ENCODE measurements at places on chromosomes 4 and X.

DNA sequence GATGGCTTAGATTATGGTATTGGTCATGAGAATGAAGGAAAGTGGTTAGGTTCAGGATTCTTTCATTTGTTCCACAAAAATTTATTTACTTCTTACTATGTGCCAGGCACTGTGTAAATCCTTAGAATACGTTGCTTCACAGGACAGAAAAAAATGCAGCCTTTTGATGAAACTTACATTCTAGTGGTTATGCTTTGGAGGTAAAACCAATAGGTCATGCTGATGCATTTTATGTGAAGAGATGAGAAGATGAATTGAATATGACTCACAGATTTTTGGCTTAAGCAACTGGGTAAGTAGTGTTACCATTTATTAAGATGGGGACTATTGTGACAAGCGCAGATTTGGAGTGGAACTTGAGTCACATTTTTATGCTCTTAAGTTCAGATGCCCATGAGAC is 165.3 kb downstream of the GLRA2 start:
- DNase-seq, result no peak

DNA sequence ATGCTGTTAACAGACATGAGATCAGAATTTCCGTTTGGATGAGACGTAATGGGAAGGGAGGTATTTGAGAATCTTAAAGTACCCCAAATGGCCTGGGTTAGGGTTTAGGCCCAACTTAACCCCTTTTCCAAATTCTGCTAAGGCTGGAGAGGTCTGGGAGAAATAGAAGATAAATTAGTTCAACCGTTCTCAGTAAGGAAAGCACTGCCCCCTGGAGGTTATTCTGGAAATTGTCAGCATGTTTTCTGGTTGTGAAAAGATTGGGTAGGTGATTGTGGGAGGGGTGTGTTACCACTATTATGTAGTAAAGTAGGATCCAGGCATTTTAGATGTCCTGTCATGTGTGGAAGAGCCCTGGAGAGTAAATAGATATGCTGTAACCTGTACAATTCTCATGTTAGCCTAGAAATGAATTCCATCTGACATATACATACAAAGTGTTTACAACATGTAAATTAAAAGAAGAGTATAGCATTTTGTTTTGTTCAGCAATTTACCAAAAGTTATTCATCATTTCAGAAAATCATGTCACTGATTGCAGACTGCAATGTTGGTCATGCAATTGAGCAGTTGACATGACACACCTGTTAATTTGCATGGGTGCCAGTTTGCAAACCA is 26.8 kb upstream of the GRXCR1 start:
- DNase-seq, result peak; percentile 43

DNA sequence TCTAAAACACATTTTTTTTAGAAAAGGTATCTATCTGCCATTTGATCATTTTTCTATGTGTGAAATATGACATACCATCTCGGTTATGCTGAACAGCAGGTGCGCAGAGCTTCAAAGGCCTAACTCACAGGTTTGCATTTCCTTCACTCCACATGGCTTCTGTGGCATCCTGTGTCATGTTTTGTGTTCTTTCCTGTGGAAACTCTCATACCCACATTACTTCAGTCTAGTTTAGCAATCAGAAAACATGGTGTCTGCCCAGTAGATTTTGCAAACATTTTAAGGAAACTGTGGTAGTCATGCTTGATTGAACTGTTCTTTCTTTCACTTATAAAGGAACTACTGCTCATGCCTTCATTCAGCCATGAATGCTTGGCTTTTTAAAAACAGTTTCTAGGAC is 11.3 kb upstream of the ARAP2 start:
- DNase-seq, result no peak

GRCh38 chr4:61994036-61994435 is 793.9 kb downstream of the ADGRL3 start:
- no peak for DNase-seq

GRCh38 chr4:106868381-106869035 is 167.6 kb downstream of the DKK2 start:
- no peak for DNase-seq

- DNase-seq, result no peak
Observed at GRCh38 chrX:118548841-118549240, 53.2 kb downstream of the DOCK11 start.

- no peak for DNase-seq
Observed at GRCh38 chrX:15653961-15654360, 10.6 kb downstream of the CLTRN start.

DNA sequence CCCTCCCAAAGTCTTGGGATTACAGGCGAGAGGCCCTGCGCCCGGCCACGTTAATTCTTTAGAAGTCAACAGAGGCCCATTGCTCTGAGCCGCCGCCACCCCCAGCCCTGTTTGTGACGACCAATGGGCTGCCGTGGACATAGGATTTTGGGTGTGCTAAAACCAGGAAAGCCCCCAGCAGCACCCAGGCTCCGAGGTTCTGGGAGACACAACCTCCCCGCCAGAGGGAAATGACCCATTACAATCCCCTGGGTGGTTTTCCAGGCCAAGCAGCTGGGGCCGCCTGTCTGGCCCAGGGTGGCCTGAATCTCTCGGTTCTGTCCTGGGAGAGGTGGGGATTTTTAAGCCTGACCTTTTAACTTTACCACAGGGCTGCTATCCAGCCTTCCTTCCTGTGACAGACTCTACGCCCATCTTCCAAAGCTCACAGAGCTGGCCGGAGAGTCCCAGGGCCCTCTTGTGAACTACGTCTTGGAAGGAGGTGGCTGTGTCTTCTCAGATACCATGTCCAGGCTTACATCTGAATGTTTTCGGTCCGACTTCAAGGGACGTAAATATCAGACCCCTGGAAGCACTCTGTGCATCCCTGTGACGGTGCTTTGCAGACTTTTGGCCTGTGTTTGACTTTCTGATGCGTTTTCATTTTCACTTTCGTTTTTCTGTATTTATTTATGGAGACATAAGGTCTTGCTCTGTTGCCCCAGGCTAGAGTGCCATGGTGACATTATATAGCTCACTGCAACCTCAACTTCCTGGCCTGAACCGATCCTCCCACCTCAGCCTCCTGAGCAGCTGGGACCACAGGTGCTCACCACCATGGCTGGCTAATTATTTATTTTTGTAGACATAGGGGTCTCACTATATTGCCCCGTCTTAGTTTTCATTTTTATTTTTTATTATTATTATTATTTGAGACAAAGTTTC is 36.0 kb downstream of the P2RY8 start:
- no peak for DNase-seq

- DNase-seq, result no peak
Observed at GRCh38 chrX:41350976-41351569, 17.1 kb downstream of the DDX3X start.

GRCh38 chrX:136170139-136170800 is 22.9 kb downstream of the FHL1 start:
- no peak for DNase-seq

DNA sequence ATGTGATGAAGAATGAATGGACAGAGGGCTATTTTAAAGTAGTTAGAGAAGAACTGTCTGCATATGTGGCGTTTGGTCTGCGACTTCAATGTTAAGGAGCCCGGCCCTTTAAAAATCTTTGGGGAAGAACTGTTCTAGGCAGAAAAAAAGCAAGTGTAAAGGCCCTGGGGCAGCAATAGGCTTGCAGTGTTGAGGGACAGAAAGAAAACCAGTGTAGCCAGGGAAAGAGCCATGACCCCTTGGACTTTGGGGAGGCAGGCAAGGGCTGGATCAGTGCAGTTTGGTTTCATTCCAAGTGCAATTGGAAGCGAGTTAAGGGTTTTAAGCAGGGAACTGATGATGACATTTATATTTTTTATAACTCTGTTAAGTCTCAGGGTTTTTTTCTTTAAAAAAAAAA is 7.9 kb downstream of the GLA start:
- DNase-seq, result no peak

- no peak for DNase-seq
Observed at GRCh38 chr4:55955710-55956109, 7.0 kb downstream of the CEP135 start.

DNA sequence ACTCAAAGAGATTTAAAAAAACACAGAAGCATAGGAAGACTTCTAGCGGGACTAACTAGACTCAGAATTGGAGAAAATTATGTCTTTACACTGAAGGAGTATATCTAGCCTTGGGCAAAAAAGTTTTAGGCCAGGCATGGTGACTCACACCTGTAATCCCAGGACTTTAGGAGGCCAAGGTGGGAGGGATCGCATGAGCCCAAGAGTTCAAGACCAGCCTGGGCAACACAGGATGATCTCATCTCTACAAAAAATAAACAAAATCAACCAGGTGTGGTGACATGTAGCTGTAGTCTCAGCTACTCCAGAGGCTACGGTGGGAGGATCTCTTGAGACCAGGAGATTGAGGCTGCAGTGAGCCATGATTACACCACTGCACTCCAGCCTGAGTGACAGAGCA is 99.5 kb downstream of the NEUROG2 start:
- no peak for DNase-seq

DNA sequence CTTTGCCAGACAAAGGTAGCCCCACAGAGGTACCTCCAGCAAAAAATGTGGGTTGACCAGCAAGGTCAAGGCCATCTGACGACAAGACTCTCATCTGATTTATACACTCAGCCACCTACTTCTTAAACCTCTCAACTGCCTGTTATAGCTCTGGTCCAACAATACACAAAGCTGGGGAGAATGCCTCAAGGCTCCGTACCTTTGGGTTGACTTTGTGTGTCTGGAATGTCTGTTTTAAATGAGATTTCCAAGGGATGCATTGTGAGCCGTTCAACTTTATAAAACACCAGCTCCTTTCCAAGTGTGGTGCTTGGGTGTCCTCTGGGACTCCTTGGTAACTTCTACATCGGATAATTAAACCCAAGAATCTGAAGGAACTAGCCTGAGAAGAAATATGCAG is 167.0 kb upstream of the RPL34 start:
- DNase-seq, result no peak

DNA sequence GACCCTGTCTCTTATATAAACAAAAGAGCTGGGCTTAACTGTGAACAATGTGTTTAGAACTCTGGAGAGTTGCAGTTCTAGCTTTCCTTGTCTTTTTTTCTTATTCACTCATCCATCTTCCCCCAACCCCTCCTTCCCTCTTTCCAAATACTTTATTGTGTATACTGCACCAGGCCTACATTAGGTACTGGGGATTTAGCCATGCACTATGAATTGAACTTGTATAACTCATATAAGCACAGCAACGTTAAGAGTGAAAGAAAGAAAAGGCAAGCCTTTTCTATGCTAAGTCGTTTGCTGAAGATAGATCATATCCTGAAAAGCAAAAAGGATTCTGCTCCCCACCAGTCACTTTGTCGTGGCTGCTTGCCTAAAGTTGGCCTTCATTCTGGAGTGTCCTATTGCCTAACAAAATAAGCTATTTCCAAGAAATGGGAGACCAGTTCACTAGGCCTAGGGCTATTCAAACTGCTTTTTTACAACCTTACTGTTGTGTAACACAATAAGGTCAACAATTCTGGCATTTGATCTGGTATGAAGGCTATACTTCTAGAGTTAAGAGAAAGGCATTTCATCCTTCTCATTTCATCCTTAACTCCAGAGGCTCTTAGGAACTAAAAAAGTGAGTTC is 32.2 kb downstream of the CCNI start:
- no peak for DNase-seq

DNA sequence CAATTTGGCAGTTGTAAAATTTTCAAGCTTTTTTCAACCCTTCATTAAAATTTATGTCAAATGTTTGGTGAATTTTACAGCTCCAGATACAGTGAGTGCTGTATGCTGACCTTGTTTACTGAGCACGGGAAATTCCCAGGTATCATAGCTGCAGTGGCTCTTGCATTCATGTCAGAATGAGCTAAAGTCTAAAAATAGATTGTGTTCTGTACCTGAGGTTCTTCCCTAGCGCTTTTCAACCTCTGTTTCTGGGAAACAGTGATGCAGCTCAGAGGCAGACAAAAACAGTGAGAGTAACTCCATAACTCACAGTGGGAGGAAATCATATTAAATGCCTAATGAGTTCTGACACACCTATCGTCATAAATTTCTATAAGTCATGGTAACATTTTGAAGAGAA is 393.8 kb upstream of the GNPDA2 start:
- no peak for DNase-seq

- no peak for DNase-seq
Observed at GRCh38 chrX:79524642-79525041, 157.5 kb upstream of the ITM2A start.

All from NCI-H187 (cell line).